ENCODE measurements at places on chromosomes 5 and 9. TPM values are rescaled to one million over a fixed set of nuclear protein-coding genes. Genes with fewer than 3 reads are reported as not detected.

Gene OR1B1
- total RNA-seq = not detected

Gene RLN2
- 3.6 TPM for total RNA-seq

Gene PCDHA13
- total RNA-seq = 1.0 TPM

Gene TRIM41
- 34.2 TPM for total RNA-seq

Gene CTNND2
- total RNA-seq = 7.0 TPM

Gene SEPTIN8
- total RNA-seq = 38.2 TPM

Gene IGIP
- total RNA-seq = 0.53 TPM

Gene ZBED3
- 7.8 TPM for total RNA-seq

DNA sequence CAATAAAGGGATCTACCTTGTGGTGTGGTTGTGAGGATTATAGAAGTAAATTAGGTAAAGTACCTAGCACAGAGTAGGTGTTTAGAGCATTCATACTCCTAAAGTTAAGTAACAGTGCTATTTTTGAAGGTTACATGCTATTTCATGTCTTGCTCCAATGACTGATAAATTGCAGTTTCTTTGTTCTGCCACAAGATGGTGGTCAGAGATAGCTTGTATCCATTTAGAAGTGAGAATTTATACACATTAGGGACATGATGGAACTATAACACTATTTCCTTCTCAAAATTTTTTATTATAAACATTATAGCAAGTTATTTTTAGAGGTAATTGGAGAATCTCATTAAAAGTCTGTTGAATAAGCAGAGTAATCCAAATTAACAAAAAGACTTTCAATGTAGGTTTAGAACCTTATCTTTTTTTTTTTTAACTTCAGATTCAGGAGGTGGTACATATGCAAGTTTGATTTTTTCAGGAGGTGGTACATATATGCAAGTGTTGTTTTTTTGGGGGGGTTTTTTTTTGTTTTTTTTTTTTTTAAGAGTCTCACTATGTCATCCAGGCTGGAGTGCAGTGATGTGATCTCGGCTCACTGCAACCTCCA is 17.1 kb downstream of the MTREX start:
- H3K27me3 ChIP-seq = no peaks in the 10 kb centered on the region
- H3K4me1 ChIP-seq = no peaks in the 10 kb centered on the region
- H3K27ac ChIP-seq = no peak overlapping the region
- H3K36me3 ChIP-seq = peaks cover 54% of the 10 kb centered on the region

DNA sequence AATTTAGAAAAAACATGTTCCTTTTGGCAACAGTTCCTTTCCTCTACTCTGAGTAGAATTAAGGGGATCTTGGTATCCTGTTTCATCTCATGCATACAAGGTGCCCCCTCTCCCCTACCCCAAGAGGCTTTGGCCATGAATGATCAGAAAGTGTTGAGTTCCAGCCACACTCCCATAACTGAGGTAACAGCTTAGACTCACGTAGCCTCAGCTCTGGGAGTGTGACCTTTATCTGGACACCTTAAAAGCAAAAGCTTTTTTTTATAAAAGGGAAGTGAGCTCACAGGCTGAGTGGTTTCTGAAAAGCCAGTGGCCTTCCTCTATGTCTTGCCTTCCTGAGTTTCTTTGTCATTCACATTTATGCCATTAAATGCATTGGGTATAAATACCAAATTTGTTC is 900 bp upstream of the HAVCR2 start:
- no peak overlapping the region for H3K4me3 ChIP-seq
- H3K4me1 ChIP-seq = no peaks in the 10 kb centered on the region
- H3K27me3 ChIP-seq = no peaks in the 10 kb centered on the region
- no peaks in the 10 kb centered on the region for H3K36me3 ChIP-seq
- no peak for DNase-seq

DNA sequence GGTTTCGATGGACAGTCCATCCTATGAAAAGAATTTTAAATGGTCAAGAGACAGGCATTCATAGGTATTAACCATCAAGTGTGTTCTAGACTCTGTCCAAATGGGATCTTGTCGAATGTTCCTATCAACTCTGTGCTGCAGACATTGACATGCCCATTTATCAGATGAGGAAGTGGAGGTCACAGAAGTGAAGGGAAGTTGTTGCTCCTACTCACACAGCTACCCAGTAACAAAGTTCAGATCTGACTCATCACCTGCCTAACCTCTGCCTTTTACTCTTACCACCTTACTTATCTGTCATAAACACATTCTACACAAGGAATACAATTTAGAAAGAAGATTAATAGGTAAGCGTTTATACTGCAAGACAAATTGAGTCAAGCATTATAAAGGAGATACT is 426.2 kb upstream of the BRINP1 start:
- no peaks in the 10 kb centered on the region for H3K4me1 ChIP-seq
- no peak overlapping the region for H3K27ac ChIP-seq
- no peaks in the 10 kb centered on the region for H3K36me3 ChIP-seq
- no peaks in the 10 kb centered on the region for H3K27me3 ChIP-seq
- H3K4me3 ChIP-seq = no peak overlapping the region
- no peak for DNase-seq

DNA sequence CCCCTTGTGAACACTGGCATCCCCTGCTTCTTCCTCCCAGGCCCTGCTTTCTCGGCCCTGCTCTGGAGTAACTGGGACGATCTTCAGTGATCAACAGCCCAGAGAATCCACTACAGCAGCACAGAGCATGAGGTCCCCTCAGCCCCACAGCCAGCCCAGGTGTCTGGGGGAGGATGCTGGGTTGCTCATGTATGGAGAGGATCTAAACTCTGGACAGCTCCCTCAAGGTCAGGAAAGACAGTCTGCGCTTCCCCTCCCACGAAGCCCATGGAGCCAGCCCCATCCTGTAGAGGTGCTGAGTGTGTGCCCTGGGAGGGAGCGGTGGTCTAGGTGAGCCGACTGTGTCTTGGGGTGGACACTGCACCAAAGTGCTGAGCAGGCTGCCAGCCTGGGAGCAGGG is 190.2 kb downstream of the GABBR2 start:
- H3K4me1 ChIP-seq = no peaks in the 10 kb centered on the region
- peak; percentile 20 for DNase-seq
- H3K4me3 ChIP-seq = no peak overlapping the region
- no peaks in the 10 kb centered on the region for H3K27me3 ChIP-seq
- peaks cover 2% of the 10 kb centered on the region for H3K36me3 ChIP-seq
- no peak overlapping the region for H3K27ac ChIP-seq

DNA sequence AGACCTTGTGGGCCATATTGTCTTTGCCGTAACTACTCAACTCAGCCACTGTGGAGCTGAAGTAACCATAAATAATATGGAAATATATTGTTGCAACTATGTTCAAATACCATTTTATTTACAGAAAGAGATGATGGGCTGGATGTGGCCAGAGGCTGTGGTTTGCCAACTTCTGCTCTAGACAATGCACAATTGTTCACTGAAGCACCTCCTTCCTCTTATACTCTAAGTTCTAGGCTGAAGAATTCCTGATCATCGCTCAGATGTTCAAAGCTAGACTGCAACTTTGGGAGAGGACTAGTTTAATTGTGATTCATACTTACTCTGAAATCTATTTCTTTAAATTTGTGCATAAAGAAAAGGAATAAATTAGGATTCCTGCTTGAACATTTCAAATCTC is 245.0 kb downstream of the TAF11L14 start:
- no peak overlapping the region for H3K4me3 ChIP-seq
- no peaks in the 10 kb centered on the region for H3K4me1 ChIP-seq
- no peak overlapping the region for H3K27ac ChIP-seq
- H3K36me3 ChIP-seq = no peaks in the 10 kb centered on the region

DNA sequence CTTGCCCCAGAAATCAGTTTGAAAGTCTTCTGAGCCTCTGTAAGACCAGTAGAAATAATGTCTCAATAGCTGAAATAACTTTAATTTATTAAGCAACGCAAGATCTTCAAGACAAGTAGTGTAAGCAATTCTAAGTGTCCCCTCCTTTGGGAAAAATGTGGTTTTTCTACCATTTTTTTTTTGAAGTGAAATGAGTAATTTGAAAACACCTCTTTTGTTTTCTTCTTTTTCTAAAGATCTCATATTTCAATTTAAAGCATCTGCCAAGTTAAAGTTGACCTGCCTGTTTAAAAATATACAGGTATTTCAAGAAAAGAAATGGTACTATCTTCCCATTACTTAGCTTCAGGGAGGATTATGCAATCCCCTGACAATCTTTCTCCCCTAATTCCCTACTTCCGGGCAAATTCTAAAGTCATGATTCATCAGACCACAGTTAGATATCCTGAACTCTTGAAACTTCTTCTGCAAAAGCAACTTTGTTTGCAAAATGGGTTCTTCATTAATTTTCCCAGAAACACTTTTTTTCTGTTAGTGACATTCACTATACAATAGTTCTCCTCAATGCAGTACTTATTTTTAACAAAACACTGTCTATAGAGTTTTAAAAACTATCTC is 7.8 kb upstream of the ANXA1 start:
- H3K4me3 ChIP-seq = no peak overlapping the region
- no peaks in the 10 kb centered on the region for H3K4me1 ChIP-seq
- H3K27me3 ChIP-seq = no peaks in the 10 kb centered on the region
- no peak for DNase-seq
- no peaks in the 10 kb centered on the region for H3K36me3 ChIP-seq

GRCh38 chr5:68484307-68485068 is 268.9 kb downstream of the PIK3R1 start:
- H3K36me3 ChIP-seq = peaks cover 20% of the 10 kb centered on the region
- no peaks in the 10 kb centered on the region for H3K27me3 ChIP-seq
- no peak overlapping the region for H3K27ac ChIP-seq
- H3K4me3 ChIP-seq = no peak overlapping the region

- no peaks in the 10 kb centered on the region for H3K4me1 ChIP-seq
- H3K4me3 ChIP-seq = peak within 1 kb of the TSS; percentile 60
- H3K36me3 ChIP-seq = peaks cover 2% of the 10 kb centered on the region
- peaks cover 27% of the 10 kb centered on the region for H3K27me3 ChIP-seq
Observed at GRCh38 chr5:321230-321725, at the start of gene AHRR. TSS of gene AHRR (plus strand) at chr5:321714. CDS start at chr5:343903, 22,189 bp downstream.

DNA sequence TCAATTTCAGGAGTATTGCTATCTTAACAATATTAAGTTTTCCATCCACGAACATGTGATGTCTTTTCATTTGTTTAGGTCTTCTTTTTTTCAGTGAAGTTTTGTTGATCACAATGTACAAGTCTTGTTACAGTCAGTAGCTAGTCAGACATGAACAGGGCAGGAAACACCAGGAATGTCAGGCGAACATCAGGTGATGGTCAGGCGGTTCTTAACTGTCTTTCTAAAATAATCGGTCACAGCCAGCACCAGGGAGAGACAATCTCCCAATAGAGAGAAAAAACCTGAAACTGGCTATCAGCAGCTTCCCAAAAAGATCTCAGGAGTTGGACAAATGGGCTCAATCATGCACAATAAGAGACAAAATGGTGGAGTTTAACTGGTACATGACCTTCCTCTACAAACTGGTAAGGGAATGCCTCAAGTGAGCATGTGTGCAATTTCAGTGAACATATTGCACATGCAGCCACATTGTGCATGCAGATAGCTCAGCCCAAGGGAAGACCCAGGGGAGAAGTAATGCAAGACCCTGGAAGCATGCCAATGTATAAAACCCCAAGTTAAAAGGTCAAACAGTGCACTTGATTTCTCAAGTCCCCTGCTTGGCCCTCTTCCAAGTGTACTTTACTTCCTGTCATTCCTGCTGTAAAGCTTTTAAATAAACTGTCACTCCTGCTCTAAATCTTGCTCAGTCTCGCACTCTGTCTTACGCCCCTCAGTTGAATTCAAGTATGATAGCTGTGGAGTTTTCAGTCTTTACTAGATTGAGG is 176.1 kb upstream of the RASEF start:
- no peaks in the 10 kb centered on the region for H3K36me3 ChIP-seq
- no peaks in the 10 kb centered on the region for H3K27me3 ChIP-seq
- H3K4me1 ChIP-seq = peaks cover 2% of the 10 kb centered on the region
- DNase-seq = no peak

- H3K27me3 ChIP-seq = no peaks in the 10 kb centered on the region
- peak; percentile 56 for DNase-seq
- no peak overlapping the region for H3K27ac ChIP-seq
- no peaks in the 10 kb centered on the region for H3K36me3 ChIP-seq
- no peak overlapping the region for H3K4me3 ChIP-seq
Observed at GRCh38 chr5:160158087-160158486, 38.8 kb upstream of the PWWP2A start.

GRCh38 chr9:20152151-20152725 is 363.4 kb upstream of the SLC24A2 start:
- H3K27ac ChIP-seq = no peak overlapping the region
- H3K27me3 ChIP-seq = no peaks in the 10 kb centered on the region
- no peak overlapping the region for H3K4me3 ChIP-seq
- H3K36me3 ChIP-seq = no peaks in the 10 kb centered on the region

- H3K27ac ChIP-seq = no peak overlapping the region
- no peak for DNase-seq
- H3K27me3 ChIP-seq = no peaks in the 10 kb centered on the region
- no peak overlapping the region for H3K4me3 ChIP-seq
- no peaks in the 10 kb centered on the region for H3K36me3 ChIP-seq
- no peaks in the 10 kb centered on the region for H3K4me1 ChIP-seq
Observed at GRCh38 chr9:21708856-21709255, 93.6 kb upstream of the MTAP start.

DNA sequence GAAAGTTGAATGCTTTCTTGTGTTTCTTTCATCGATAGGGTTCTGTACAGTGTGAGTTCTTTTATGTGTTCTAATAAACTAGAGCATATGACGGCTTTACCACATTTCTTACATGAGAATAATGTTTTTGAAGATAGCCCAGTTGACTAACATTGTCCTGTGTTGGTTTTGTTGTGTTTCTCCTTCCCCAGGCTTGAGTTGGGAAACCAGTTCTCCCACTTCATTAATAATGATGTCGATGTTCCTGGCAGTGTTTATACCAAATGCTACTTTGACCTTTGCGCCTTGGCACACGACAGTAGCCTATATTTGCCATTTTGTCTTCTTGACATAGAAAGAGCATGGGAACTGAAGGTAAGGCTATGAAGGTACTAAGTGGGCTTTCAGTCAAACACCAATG is 14.4 kb upstream of the ZNF782 start:
- no peak overlapping the region for H3K4me3 ChIP-seq
- no peaks in the 10 kb centered on the region for H3K27me3 ChIP-seq
- H3K27ac ChIP-seq = no peak overlapping the region
- H3K4me1 ChIP-seq = no peaks in the 10 kb centered on the region
- DNase-seq = no peak

DNA sequence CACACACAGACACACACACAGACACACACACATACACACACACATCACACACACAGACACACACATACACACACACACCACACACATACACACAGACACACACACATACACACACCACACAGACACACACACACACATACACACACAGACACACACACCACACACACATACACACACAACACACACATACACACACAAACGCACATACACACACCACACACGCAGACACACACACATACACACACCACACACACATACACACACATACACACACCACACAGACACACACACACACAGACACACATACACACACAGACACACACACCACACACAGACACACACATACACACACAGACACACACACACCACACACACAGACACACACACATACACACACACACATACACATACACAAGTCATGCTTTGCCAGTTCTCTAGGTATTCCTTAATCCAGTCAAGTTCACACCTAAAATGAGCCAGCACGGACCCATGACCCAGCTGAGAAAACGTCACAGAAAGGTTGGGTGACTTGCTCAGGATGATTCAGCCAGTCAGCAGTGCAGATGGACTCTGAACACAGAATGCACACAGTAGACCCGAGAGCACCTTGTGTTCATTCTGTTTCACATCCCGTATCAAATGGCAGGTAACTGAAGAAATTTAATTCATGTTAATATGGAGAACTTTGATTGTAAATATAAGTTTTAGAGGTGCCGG is 746.4 kb downstream of the MTRR start:
- no peak for DNase-seq
- no peaks in the 10 kb centered on the region for H3K27me3 ChIP-seq
- no peak overlapping the region for H3K4me3 ChIP-seq
- no peaks in the 10 kb centered on the region for H3K36me3 ChIP-seq
- H3K27ac ChIP-seq = no peak overlapping the region

GRCh38 chr9:36878986-36879982 is 154.8 kb downstream of the PAX5 start:
- H3K36me3 ChIP-seq = peaks cover 7% of the 10 kb centered on the region
- no peak overlapping the region for H3K4me3 ChIP-seq
- H3K27ac ChIP-seq = no peak overlapping the region
- H3K4me1 ChIP-seq = no peaks in the 10 kb centered on the region
- no peaks in the 10 kb centered on the region for H3K27me3 ChIP-seq

Data from H9 (cell line).